ENCODE measurements at places on chromosomes 3 and 15.

- no peak for DNase-seq
Measured at GRCh38 chr3:191414732-191415131, 46.2 kb upstream of the PYDC2 start.

GRCh38 chr15:75350601-75351361, 3.9 kb downstream of the NEIL1 start:
- DNase-seq, result peak; percentile 52

DNA sequence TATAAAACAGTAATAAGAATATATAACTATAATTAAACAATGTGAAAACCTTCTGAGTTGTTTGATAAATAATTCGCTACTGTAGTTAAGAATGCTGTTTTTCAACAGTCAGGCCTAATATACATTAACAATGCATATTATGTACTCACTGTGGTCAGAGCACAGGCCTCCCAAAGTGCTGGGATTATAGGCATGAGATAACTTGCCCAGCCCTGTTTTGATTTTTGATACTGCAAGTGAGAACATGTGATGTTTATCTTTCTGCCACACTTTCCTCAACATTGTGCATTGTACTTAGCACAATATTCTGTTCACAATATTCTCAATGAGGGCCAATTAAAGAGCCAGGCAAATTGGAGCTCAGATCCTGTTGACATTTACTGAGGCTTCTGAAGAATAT, 274.5 kb upstream of the RARB start:
- no peak for DNase-seq

DNA sequence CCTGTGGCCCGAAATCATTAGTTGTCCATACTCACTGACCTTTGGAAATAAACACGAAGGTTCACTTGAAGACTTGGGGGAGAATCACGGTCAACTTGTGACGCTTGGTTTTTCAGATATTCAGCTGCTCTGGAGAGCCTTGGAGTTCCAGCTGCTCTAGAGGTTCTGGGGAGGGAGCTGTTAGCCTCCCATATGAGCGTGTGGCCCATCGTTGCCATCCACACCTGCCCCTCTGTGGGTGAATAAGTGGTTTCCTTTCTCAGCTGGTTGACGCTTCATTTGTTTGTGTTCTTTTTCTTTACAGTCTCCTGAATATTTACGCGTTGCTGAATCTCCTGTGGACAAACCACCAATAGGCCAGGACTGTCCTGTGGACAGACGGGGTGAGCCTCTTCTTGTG, 35.6 kb downstream of the APBA2 start:
- no peak for DNase-seq

DNA sequence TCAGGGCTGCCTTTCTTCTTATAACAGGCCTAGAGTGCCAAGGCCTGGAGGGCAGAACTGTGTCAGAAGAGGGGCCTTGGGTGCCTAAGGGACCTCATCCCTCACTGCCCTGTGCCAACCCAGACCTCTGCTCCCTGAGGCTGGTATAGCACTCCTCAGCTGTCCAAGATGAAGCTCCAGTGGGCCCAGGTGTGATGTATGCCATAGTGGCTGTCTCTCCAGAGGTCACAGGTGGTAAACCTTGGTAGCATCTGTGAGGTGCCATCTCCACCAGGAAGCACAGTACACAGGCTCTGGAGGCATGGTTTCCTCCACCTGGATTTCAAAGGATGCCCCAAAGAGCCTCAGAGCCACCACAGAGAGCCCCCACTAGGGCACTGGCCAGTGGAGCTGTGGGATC, 12.3 kb upstream of the KLHL40 start:
- DNase-seq, result no peak

DNA sequence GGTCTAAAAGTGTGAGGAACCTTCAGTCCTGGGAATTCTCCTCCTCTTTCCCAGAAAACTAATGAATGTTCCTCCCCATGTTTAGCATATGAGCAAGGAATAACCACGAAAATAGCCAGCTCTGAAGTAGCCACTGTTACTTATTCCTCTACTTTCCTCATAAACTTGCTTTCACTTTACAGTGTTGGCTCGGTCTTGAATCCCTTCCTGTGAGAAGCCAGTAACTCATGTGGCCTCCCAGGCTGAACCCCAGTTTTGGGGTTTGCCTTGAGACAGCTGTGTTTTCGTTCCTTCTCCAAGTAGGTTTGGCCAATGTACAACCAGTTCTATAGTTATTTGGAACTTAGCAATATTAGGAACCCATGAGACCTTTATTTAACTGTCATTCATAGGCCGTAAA, 195.0 kb downstream of the CNTN6 start:
- DNase-seq, result no peak

DNA sequence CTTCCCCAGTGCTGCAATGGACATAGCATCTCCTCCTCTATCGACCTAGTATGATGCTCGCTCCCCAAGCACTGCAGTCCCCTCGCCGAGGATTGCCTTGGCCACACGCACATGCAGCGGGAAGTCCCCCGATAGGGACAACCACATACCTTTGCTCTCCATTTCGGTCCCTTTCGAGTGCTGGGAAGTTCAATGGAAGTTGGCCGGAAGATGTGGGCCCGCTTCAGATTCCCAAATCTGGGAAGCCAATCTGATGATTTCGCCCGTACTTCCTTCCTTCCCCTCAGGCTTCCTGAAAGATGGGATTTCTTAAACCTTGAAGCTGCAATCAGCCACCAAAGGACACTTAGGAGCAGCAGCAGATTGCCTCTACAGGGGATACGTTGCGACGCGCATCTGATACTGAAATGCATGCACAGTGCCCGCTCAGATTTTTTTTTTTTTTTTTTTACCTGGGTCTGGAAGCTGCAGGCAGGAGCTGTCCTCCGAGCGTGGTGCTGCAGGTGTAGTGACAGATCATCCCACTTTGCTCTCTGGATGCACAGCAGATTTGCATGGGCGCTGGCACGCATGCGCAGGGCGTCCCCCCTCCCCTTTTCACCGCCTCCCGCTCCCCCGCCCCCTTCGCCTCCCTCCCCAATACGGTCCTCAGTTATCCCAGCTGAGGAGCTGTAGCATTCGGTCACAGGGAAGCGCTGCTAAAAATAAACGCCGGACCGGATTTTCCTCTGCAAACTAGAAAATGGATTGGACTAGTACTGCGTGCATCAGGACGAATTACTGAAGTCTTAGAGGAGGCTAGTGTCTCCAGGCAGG, at the start of gene FGF12:
Gene FGF12 (minus strand): TSS at position 510 of the 816 bp plus-strand sequence.
- DNase-seq, result no peak

DNA sequence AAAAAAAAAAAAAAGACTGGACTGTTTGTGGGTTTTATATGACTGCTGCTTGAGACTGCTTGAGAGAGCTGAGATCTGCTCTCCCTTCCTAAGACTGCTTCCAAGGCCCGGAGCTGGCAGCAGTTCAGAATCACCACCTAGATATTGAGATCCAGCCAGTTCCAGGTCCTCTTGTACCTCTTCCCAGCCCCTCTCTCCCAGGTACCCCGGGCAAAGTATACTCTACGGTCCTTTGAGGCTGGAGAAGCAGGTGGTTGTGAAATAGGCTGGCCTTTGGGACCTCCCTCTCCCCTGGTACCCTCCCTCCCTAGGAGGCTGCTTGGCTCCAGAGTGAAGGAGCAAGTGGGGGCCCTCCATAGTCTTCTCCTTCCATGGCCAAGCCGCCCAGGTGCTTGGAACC, 12.6 kb upstream of the BAHD1 start:
- no peak for DNase-seq

GRCh38 chr15:100821327-100821726, 58.3 kb upstream of the ALDH1A3 start:
- no peak for DNase-seq

DNA sequence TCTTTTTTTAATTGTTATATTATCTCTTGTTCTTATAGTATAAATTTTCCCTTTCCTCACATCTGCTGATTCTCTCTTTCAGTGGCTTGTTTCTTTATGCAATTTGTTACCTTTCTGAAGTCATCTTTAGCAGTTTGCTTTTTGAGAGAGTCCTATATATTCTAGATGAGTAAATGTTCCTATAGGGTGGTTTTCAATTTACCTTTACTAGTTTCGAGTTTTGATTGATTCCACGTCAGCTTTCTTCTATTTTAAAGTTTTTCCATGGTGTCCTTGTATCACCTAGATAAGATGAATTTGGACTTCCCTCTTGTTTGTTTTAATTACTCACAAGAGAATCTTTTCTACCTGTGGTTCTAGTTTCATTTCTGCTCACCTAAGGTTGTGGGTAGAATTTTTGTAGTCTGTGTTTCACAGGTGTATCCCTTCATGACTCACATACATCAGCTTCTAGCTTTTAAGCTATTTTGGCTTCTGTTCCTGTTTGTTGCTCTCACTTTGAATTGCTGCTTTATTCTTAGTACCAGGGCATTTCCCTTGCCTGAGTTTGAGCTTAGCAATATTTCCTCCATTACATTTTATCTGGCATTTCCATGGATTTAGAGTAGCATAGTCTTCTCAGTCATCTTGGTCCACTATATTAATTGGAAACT, 6.4 kb downstream of the TEX9 start:
- no peak for DNase-seq

DNA sequence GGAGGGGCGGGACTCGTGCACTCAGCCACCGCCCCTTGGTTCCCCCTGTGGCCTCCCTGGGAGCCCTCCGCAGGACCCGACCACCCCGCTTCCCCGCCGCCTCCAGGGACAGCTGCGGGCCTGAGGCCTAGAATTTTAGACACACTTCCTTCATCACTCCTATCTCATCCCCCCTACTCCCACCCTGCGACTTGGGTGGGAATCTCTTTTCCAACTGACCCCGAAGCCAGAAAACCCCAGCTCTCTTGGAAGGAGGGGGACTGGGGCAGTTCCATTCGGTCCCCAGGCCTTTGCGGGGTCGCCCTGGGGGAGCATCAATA, 289 bp upstream of the TFDP2 start:
- no peak for DNase-seq

DNA sequence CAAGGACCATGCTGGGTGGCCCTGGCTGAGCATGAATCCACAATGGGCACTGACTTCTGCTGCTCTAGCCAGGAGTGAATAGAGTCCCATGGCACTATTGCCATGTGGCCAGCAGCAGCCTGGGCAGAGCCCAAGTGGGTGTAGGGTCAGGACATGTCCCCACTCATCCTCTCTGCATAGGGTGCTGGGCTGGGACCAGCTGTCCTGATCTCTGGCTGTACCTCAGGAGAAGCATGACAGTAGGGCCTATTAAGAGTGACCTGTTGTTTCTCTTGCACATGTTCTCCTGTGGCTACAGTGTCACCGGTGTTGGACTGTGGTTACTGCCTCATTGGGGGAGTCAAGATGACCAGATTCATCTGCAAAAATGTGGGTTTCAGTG, 46.9 kb downstream of the DLEC1 start:
- DNase-seq, result no peak

GRCh38 chr3:147930232-147930807, 521.2 kb downstream of the ZIC1 start:
- no peak for DNase-seq

- no peak for DNase-seq
Measured at GRCh38 chr3:59580996-59581395, 531.2 kb upstream of the CFAP20DC start.

GRCh38 chr3:123683505-123684154, 98.8 kb upstream of the HACD2 start:
- DNase-seq, result no peak

DNA sequence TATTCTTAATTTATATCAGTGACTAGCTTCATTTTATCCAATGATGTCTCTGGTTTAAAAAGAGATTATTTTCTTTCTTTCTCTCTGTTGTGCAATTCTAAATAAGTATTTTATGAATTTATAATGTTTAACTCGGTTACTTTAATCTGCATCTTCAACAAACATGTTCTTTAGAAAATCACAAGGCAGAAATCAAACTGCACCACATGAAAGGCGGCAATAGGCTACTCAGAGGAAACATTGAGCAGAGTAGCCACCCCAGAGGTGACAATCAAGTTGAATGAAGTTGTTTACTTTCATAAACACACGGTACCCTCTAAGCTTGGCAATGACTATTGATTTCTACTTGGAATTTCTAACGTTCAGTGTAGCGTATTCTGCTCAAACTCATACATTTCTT, 677.8 kb upstream of the ROBO1 start:
- DNase-seq, result no peak

GRCh38 chr3:108093616-108094015, 2.8 kb upstream of the CD47 start:
- no peak for DNase-seq

GRCh38 chr3:10852066-10852808, 36.2 kb downstream of the SLC6A11 start:
- DNase-seq, result no peak

GRCh38 chr3:196995646-196996355, 27.2 kb upstream of the PIGZ start:
- no peak for DNase-seq

GRCh38 chr3:197353867-197354567, 55.6 kb upstream of the DLG1 start:
- DNase-seq, result no peak

DNA sequence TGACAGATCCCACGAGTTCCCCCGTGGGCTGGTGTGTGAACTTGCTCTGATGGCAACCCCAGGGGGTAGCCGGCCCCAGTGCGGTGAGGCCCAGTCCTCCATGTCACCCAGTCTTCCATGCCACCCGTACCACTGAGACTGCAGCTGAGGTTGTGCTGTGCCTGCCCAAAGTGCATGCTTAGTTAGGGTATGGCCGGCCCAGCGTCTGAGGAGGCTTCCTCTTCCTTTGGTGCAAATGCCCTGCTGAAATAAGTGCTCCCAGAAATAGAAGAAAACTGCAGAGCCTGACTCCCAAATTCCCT, 31.5 kb downstream of the MGLL start:
- no peak for DNase-seq

Data from NB4 (cell line).